ENCODE measurements at places on chromosomes 1 and 21.

DNA sequence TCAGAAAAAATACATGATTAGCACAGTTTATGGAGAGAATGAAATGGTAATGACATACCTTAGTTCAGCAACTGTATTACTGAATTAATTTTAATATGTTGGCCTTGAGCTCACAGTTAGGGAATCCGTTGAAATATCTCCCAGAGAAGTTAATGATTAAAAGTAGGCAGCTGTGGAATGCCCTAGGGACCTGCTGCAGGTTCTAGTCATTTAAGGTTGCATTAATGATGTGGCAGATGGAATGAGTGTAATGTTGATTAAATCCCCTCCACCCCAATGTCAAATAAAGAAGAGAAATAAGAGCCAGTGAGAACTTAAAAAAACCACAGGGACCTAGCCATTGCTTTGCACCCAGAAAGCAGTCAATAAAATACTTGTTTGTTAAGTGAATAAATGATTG lies 40.3 kb upstream of the TRIM45 start:
- H3K27ac ChIP-seq, result no peak overlapping the region
- DNase-seq, result no peak
- no peak overlapping the region for H3K4me3 ChIP-seq
- no peaks in the 10 kb centered on the region for H3K36me3 ChIP-seq

GRCh38 chr1:31748365-31748764 lies 15.8 kb downstream of the ADGRB2 start:
- H3K27me3 ChIP-seq, result no peaks in the 10 kb centered on the region
- no peak overlapping the region for H3K27ac ChIP-seq
- H3K36me3 ChIP-seq, result no peaks in the 10 kb centered on the region

DNA sequence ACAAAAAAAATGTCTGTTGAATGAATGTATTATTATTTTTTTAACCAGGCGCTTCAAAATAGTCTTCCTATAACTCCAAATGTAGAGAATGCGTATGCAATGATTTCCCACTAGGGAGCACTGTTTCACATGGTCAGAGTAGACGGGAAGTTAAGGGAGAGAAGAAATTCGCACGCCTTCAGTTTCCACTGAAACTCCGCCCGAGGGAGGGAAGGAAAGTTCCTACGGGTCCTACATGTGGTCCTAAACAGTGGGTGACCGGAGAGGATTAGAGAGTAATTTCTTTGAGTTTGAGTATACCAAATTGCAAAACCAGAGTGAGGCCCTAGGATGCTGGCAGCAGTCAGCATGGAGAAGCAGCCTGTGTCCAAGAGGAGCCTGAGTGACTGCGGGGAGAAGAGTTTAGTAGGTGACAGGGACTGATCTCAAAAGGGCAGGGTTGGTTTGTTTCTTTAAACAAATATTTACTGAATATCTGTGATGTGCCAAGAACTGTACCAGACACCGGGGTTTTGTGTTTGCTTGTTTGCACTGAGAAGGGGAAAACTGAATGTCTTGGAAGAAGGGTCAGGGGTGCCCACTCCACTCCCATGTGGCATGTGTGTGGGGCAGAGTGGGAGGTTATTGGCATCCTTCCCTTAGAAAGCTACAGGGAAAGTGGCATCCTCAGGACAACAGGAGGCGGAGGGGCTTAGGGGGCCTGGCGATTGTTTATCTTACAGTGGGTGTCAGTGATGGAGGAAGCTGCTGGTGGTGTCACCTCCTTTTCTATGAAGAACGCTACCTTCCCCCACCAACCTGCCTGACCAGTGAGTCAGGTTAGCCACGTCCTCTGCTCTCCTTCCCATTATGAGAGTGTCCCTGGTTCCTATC lies 22.8 kb downstream of the RNU5D-1 start:
- H3K4me3 ChIP-seq, result no peak overlapping the region
- no peak overlapping the region for H3K27ac ChIP-seq
- no peaks in the 10 kb centered on the region for H3K27me3 ChIP-seq
- DNase-seq, result peak; percentile 25
- no peaks in the 10 kb centered on the region for H3K4me1 ChIP-seq
- H3K36me3 ChIP-seq, result no peaks in the 10 kb centered on the region

DNA sequence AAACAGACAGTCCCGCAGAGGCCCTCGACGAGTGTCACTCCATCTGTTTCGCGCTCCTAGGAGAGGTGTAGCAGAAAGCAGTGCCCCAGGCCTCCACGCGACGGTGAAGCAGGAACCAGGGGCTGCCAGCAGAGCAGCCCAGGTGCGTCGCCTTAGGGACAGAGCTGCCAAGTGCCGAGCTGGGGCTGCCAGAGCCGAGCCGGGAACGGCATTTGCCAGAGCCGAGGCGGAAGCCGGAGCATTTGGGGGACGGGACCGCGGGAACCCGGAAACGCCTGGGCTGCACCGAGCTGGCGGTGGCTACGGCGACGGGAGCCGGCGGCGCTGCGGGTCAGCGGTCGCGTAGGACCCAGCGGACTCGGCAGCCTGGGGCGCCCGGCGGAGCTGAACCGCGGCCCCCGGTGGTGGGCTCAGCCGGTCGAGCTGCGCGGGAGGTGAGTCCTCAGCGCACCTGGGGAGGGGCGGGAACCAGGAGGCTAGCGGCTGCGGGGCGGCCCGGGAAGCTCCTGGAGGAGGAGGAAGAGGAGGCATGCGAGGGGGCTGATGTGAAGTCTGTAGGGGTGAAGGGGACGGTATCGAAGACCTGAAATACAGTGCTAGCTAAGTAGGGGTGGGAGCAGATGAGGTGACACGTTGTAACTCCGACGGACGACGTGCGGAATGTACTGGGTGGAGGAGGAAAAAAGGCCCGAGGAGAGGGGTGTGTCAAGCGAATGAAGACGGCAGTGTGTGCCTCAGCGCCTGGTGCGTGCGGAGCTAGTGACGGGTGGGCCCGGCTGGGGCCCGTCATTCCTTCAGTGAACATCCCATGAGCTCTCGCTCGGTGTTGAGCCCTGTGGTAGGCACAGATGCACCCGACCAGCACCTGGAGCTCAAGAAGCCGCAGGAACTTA lies at the start of gene SLC35A3:
Gene SLC35A3, plus strand, starts transcription at position 268 of the 893 bp plus-strand sequence. CDS start 23,559 bp downstream, outside the sequence.
- peaks cover 3% of the 10 kb centered on the region for H3K4me1 ChIP-seq
- H3K27ac ChIP-seq, result peak within 1 kb of the TSS; percentile 85
- H3K4me3 ChIP-seq, result peak within 1 kb of the TSS; percentile 75
- peaks cover 6% of the 10 kb centered on the region for H3K36me3 ChIP-seq

- H3K27ac ChIP-seq, result no peak overlapping the region
- no peak overlapping the region for H3K4me3 ChIP-seq
- DNase-seq, result no peak
- H3K4me1 ChIP-seq, result no peaks in the 10 kb centered on the region
- H3K27me3 ChIP-seq, result no peaks in the 10 kb centered on the region
Measured at GRCh38 chr1:6535214-6535613, 19.1 kb downstream of the NOL9 start.

GRCh38 chr1:172470149-172470548 lies 26.3 kb upstream of the PIGC start:
- no peak overlapping the region for H3K27ac ChIP-seq
- H3K27me3 ChIP-seq, result no peaks in the 10 kb centered on the region
- H3K36me3 ChIP-seq, result no peaks in the 10 kb centered on the region
- no peak for DNase-seq
- no peak overlapping the region for H3K4me3 ChIP-seq

- H3K36me3 ChIP-seq, result no peaks in the 10 kb centered on the region
- H3K27ac ChIP-seq, result no peak overlapping the region
Measured at GRCh38 chr1:210364479-210364878, 35.8 kb downstream of the HHAT start.

- no peaks in the 10 kb centered on the region for H3K36me3 ChIP-seq
- DNase-seq, result peak; percentile 59
- peaks cover 6% of the 10 kb centered on the region for H3K4me1 ChIP-seq
- no peaks in the 10 kb centered on the region for H3K27me3 ChIP-seq
- H3K4me3 ChIP-seq, result no peak overlapping the region
Measured at GRCh38 chr1:93317207-93317606, 28.5 kb upstream of the DR1 start.

- H3K27me3 ChIP-seq, result peaks cover 72% of the 10 kb centered on the region
- no peaks in the 10 kb centered on the region for H3K36me3 ChIP-seq
- no peaks in the 10 kb centered on the region for H3K4me1 ChIP-seq
- H3K4me3 ChIP-seq, result no peak overlapping the region
- no peak for DNase-seq
Measured at GRCh38 chr1:22592919-22593790, 29.9 kb downstream of the EPHA8 start.

- DNase-seq, result no peak
- no peak overlapping the region for H3K27ac ChIP-seq
- peaks cover under 1% of the 10 kb centered on the region for H3K4me1 ChIP-seq
Measured at GRCh38 chr1:33908324-33908956, 44.6 kb downstream of the HMGB4 start.

All from tibial artery (tissue), 4 donors.